Activated CD4-positive, CD25-positive, alpha-beta regulatory T cell treated with anti-CD3 and anti-CD28 coated beads, Interleukin-2, amount 50 U/mL, for 16 hours (primary cell): ENCODE measurements at places on chromosomes 2 and 18.

DNA sequence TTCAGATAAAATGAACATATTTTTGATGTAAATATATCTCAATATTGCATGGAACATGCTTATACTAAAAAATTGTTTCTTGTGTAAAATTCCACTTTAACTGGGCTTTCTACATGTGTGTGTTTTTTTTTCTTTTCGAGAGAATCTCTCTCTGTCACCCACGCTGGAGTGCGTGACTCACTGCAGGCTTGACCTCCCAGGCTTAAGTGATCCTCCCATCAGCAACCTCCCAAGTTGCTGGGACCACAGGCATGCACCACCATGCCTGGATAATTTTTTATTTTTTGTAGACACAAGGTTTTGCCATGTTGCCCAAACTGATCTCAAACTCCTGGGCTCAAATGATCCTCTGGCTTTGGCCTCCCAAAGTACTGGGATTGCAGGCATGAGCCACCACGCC, 254.6 kb downstream of the LOXHD1 start:
- DNase-seq = no peak

DNA sequence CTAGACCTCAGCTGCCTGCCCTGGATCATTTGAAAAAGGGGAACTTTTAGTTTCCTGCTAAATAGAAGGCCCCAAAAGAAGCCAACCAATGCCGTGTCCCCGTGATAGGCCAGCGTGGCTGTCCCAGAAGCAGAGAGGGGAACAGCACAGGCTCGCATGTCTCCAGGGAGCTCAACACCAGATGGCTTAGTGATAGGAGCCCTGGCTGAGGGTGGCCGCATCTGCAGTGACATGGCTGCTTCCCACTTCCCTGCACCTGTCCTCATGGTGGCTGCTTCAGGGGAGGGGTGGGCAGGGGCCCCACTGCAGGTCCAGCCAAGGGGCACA, 79.6 kb downstream of the MBP start:
- no peak for DNase-seq

DNA sequence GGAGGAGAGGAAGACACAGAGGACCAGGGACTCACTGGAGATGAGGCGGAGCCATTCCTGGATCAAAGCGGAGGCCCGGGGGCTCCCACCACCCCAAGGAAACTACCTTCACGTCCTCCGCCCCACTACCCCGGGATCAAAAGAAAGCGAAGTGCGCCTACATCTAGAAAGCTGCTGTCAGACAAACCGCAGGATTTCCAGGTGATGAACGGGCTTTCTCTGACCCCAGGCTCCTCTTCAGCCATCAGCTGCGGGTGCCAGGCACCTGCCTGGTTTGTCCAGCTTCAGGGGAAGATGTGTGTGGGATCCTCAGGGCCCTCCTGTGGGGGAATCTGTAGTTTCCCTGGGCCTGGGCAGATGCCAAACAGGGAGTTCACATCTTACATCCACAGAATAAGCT, 60.4 kb downstream of the DYSF start:
- no peak for DNase-seq

DNA sequence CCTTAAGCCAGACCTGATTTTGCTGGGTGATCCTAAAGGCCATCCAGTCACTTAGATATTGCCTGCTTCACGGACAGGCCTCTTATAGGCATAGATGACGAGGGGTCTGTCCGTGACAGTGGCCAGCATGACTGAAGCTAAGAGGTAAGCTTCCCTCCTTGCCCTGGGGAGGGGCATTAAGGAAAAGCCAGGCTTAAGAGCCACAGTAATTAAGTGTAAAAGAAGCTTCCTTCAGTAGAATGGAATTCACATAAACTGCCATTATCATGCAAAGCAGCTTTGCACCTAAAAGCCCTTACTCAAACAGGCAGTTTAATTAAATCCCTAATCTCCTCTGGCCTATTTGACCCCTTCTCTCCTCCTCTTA, 99.4 kb upstream of the PKDCC start:
- no peak for DNase-seq
